Activated T-helper 1 cell treated with anti-CD3 and anti-CD28 coated beads, Interleukin-12 subunit alpha, Interleukin-12 subunit beta, Interleukin-2, Interleukin-4 antibody, amounts not matched to agents 30 ng/mL and 10 ng/mL and 1 ng/mL, durations not matched to agents 14 hours and 24 hours and 36 hours (primary cell): ENCODE measurements at places on chromosomes 16 and 17. TPM values are rescaled to one million over a fixed set of nuclear protein-coding genes. Genes with fewer than 3 reads are reported as not detected.

GRCh38 chr16:10466861-10467260 lies 81.0 kb downstream of the ATF7IP2 start:
- H3K4me1 ChIP-seq: no peaks in the 10 kb centered on the region
- no peak overlapping the region for H3K27ac ChIP-seq
- no peak for DNase-seq
- H3K27me3 ChIP-seq: no peaks in the 10 kb centered on the region
- H3K4me3 ChIP-seq: no peak overlapping the region

DNA sequence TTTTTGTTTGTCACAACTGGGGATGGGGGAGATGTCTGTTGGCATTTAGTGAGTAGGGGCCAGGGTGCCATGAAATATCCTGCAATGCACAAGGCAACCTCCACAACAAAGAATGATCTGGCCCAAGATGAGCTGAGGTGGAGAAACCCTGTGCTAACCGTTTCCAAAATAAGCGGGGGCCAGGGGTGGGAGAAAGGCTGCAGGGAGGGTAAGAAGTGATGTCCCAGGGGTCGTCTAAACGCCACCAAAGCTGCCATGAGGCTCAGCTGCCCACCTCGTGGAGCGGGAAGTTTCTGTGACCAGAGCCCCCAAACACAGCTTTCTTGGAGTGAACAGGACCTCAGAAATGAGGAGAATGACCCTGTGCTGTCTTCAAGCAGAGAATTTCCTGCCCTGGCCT lies 76.5 kb upstream of the CDH5 start:
- DNase-seq: no peak
- no peak overlapping the region for H3K27ac ChIP-seq
- no peaks in the 10 kb centered on the region for H3K36me3 ChIP-seq
- no peak overlapping the region for H3K4me3 ChIP-seq
- H3K27me3 ChIP-seq: peaks cover 9% of the 10 kb centered on the region
- H3K4me1 ChIP-seq: no peaks in the 10 kb centered on the region

GRCh38 chr17:4849011-4849536 lies 15.9 kb downstream of the MINK1 start:
- no peaks in the 10 kb centered on the region for H3K27me3 ChIP-seq
- H3K4me3 ChIP-seq: no peak overlapping the region
- DNase-seq: no peak
- no peak overlapping the region for H3K27ac ChIP-seq
- peaks cover 12% of the 10 kb centered on the region for H3K36me3 ChIP-seq

DNA sequence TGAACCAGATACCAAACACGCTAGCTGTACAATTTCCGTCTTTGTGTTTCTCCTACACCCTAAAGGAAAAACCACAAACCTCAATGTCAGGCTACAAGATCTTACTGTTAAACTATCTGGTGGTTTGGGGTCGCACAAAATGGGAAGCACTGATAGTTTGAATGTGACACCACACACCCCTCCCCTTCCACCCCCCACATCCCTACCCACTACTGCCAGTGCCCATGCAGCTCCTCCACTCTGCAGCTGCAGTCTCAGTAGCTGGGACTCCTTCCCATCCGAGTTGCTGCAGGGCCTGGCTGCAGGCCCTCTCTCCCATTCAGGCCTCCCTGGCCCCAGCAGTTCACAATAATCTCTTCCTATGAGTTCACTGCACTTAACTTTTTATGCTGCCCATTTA lies 18.4 kb downstream of the TRAP1 start:
- no peaks in the 10 kb centered on the region for H3K4me1 ChIP-seq
- H3K36me3 ChIP-seq: peaks cover 8% of the 10 kb centered on the region
- no peak overlapping the region for H3K27ac ChIP-seq
- no peak for DNase-seq
- no peaks in the 10 kb centered on the region for H3K27me3 ChIP-seq
- H3K4me3 ChIP-seq: no peak overlapping the region

Gene CES5A
- total RNA-seq: not detected in 2 replicates

Gene ANKRD40CL
- not detected in 2 replicates for total RNA-seq
